ENCODE measurements at places on chromosomes 5 and 9.

GRCh38 chr9:93658184-93658925 is 82.0 kb downstream of the PHF2 start:
- no peak for DNase-seq

GRCh38 chr9:20152151-20152725 is 363.4 kb upstream of the SLC24A2 start:
- DNase-seq, result no peak

- no peak for DNase-seq
Measured at GRCh38 chr5:151795426-151795825, 23.7 kb downstream of the G3BP1 start.

- no peak for DNase-seq
Measured at GRCh38 chr5:74386571-74387334, 253.8 kb downstream of the ENC1 start.

- no peak for DNase-seq
Measured at GRCh38 chr5:72619677-72620076, 112.5 kb upstream of the ZNF366 start.

DNA sequence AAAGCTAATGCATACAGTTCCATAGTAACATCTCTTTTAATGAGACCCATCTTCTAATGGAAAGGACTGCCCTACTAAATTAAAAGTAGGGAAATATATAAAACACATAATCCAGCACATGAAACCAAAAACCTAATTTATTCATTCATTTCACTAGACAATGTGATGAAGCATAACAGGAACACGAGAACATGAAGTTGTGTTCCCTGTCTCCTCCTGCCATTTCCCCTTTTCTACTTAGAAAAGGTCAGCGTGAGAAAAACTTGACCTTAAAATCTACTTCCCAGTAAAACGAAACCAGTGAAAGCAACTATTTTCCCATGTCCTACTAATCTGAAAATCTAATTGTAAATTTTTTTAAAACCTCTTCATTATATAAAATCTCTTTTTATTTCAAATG is 847.5 kb downstream of the TLE1 start:
- no peak for DNase-seq

DNA sequence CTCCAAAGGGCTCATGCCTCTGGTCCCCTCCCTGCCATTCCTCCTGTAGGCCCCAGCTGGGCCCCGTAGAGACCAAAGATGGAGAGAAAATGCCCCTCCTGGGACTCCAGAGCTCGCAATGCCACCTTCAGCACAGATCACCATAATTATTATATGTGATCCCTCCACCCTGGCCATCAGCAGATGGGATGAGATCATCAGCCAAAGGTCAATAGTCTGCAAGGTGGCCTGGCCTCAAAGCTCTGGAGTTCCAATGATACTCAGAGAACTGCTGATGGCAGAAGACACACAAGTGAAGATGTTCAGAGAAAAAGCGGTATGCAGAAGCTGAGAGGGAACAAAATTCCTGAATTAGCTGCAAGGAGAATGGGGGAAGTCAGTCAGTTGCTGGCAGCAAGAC is 5.0 kb downstream of the RPP25L start:
- no peak for DNase-seq

DNA sequence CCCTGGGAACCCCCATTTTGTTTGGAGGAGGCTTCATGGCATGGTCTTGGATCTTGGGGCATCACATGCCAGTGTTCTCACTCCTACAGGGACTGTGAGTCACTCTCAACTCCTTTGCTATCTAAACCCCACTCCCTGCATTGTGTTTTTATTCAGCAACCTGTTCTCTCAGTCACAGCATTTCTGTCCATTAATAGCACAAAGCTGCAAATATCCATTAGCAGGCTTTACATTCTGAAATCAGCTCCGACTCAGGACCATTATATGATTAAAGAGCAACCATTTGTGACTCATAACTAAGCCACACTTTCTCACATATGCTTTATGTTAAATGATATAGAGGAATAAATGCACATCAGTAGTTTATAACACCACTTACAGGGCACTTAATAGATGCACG is 462.1 kb upstream of the BRINP1 start:
- DNase-seq, result no peak

DNA sequence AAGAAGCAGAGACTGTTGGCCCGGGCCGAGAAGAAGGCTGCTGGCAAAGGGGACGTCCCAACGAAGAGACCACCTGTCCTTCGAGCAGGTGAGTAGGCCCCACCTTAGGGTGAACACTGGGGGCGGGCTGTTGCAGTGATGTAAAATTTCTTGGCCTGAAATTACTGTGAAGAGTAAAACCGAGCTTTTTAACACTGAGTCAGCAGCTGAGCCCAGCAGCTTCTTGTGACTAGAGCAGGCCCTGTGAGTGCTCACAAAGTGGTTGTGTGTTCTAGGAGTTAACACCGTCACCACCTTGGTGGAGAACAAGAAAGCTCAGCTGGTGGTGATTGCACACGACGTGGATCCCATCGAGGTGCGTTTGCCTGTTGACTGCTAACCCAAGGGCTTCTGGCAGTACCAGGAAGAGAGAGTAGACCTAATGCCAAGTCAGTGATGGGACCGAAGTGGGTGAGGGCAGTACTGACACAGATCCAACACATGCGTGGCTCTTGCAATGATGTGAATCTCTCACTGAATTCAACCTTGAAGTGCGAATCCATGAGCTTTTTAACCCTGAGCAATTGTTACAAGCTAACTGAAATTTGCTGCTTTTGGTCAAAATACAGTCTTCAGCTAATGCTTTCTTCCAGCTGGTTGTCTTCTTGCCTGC is 2.1 kb downstream of the RPL7A start:
- DNase-seq, result no peak

DNA sequence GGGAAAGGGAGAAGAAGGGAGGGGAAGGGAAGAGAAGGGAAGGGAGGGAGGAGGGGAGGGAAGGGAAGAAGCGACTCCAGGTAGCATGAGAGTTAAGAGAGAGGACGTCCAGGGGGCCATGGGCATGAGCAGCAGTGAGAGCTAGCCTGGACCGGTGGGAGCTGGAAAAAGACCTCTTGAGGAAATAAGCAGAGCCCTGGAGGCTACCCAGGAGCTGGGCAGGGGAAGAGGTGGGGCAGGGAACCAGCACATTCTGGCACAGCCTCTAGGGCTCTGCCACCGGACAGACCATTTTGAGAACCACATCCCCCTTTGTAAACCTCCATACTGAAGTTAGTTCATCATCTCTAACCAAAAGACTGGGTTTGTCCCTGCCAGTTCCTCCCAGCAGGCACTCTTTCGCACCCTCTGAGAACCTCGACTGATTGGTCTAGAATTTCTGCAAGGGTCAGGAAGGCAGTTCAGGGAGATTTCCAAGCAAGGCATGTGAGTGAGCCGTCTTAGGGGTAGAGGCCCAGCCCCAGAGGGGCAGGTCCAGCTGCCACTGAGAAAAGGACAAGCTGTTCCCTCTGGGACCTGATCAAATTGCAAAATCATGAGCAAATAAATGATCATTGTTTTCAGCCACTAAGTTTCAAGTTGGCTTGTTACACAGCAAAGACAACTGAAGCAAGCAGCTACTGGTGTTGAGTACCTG is 11.6 kb downstream of the NAIF1 start:
- no peak for DNase-seq

DNA sequence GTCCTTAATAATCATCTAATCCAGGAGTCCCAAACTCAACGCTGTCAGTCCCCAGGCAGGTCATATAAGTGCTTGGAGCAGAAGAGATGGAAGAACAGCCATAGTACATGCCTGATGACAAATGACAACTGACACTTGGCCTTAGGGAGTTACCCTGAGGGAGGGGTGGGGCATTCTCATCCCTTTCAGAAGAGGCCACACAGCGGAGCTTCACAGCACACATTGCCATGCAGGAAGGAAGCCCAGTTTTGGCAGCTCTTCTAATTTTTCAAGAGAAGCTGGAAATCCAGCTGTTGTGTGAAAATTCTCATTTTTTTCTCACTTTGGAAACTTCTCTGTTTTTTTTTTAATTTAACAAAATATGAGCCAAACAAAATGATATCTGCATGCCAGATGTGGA is 89.0 kb downstream of the ASTN2 start:
- DNase-seq, result no peak

- DNase-seq, result no peak
Measured at GRCh38 chr5:126481243-126481642, 58.0 kb downstream of the GRAMD2B start.

GRCh38 chr9:15982182-15982581 is 429.3 kb downstream of the CCDC171 start:
- no peak for DNase-seq

GRCh38 chr5:71809446-71809845 is 90.4 kb downstream of the CARTPT start:
- DNase-seq, result no peak

GRCh38 chr5:159241946-159242552 is 21.0 kb upstream of the UBLCP1 start:
- no peak for DNase-seq

DNA sequence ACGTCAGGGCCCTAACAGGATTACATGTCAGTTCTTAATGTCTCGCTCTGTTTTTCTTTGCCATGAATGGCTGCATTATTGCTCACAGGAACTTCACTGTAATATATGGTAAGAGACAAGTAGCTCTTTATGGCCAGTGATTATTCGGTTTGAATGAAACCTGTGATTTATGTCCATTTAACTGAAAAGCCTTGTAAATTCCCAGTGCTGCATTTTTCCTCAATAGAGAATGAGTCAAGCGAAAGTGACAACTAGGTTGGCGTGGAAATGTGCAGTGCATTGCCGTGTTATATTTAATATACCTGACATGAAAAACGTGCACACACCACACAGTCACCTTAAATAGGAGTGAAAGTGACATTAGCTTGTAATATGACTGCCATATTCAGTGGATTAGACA is 163.1 kb downstream of the PBX3 start:
- DNase-seq, result no peak

DNA sequence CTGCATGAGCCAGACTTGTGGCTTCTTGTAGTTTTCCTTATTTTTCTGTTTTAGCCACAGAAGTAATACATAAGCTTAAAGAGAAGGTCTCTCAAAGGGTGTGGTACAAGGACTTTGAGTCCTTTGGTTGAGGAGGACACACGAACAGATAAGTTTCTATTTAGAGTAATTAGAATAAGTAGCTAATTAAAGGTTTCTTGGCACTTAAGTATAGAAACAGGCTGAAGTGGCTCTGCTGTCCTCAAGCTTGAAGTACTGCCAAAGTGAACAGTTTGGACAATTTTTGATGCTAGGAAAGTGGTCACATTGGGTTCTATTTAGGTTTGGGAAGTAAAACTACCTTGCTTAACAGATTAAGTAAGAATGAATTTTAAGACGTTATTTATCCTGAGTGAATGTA is 278.3 kb upstream of the MPDZ start:
- no peak for DNase-seq

DNA sequence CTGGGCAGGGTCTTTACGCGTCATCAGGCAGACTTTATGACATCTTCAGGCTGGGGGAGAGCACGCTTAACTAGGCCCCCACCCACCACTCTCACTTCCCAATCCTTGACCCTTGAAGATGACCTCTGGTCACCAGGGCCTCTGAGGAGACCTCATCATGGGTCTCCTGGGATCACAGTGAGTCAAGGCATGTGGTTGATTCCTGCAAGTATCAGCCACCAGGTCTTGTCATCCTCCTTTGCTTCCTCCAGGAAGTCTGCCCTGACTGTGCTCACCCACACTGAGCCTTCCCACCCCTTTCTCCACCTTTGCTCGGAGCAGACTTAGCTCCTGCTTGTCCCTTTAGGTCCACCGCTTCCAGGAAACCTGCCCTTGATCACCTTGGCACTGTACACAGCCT is 17.3 kb downstream of the ODF2 start:
- no peak for DNase-seq

GRCh38 chr9:34985311-34985899 is 4.1 kb upstream of the DNAJB5 start:
- DNase-seq, result no peak

DNA sequence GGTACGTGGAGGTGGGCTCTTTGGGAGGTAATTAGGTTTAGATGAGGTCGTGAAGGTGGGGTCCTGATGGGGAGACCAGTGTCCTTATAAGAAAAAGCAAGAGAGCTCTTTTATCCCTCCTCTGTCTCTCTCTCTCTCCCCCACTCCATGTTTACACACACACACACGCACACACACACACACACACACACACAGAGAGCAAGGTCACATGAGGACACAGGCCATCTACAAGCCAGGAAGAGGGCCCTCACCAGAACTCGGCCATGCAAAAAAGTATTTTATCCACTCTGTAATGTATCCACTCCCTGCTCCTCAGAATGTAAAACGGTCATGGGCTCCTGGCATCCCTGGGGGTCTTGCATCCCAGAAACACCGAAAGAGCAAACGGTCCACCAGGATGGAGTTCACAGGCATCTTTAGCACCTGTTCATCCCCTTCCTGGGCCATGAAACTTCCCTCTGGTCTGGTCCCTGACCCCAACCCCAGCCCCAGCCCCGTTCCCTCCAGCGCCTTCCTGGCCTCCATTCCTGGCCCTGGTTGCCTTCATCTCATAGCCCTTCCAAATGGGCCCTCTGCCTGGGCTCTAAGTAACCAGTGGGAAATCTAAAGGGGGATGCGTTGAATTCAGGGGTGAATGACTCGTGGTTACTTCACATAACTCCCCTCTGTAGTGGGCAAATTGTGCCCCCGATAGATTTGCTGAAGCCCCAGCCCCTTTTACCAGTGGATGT is 88.8 kb downstream of the NSUN2 start:
- no peak for DNase-seq

DNA sequence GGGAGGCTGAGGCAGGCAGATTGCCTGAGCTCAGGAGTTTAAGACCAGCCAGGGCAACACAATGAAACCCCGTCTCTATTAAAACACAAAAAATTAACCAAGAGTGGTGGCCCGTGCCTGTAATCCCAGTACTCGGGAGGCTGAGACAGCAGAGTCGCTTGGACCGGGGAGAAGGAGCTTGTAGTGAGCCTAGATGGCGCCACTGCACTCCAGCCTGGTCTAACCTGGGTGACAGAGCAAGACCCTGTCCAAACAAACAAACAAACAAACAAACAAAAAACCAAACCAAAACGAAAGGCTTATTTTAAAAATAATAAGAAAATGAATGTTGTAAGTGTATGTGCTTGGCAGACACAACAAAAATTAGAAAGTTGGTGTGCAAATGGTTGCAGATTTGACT is 536.3 kb upstream of the PTPRD start:
- DNase-seq, result no peak

- no peak for DNase-seq
Measured at GRCh38 chr5:64958757-64959391, 190.1 kb downstream of the CWC27 start.

- no peak for DNase-seq
Measured at GRCh38 chr5:40410231-40410861, 269.4 kb upstream of the PTGER4 start.

Measured in 8988T (cell line).